Panc1 (cell line): ENCODE measurements at places on chromosomes 16 and 17. TPM values are rescaled to one million over a fixed set of nuclear protein-coding genes. Genes with fewer than 3 reads are reported as not detected.

- DNase-seq = no peak
Measured at GRCh38 chr16:23394141-23394831, 58.7 kb downstream of the COG7 start.

The AATK gene
- total RNA-seq = 3.7 TPM

DNA sequence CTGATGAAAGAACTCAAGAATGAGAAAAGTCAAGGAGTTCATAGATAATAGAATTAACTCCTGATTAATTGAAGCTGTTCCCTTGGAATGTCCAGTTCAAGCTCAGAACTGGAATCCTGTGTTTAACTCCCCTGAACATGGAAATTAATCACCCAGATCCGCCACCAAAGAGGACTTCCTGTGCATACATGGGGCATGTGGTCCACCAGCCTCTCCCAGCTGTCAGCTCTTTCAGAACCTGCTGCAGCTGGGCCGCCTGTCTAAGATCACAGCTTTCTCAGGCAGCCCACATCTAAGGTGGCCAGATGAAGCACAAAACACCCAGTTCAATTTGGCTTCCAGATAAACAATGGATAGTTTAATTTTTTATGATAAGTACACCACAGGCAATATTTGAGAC, 203.7 kb upstream of the COX10 start:
- no peak for DNase-seq

- no peak for DNase-seq
Measured at GRCh38 chr16:88484505-88485365, 31.7 kb downstream of the ZFPM1 start.

DNA sequence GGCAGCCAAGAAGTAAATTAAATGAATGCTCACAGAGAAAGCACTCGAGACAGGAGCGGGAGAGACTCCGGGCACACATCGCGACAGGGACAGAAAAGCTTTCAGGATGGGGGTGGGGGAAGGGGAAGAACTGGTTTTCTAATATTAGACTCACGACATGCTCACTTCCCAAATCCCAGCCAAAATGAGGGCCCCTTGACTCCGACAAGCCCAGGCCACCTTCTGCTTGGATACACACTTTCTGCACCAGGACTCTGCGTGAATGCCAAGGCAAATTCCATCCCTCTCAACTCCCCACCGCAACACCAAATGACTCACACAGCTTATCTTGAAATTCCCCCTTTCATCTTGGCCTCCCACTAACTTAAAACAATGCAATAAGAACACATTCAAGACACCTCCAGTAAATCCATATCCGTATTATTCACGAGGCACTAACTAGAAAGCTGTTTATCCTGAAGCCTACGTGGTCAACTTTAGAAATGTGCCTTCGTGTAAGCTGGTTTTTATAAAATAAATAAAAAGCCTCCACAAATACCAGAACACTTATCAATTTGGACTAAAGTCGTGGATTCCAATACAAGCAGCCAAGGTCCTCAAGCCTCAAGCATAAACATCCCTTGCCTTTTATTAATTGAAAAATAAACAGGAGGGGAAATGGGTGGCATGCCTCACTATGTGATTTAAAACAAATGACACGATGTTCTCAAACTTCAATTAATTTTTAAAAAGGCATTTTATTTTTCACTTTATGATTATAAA, 46.1 kb downstream of the NXN start:
- DNase-seq = peak; percentile 52

DNA sequence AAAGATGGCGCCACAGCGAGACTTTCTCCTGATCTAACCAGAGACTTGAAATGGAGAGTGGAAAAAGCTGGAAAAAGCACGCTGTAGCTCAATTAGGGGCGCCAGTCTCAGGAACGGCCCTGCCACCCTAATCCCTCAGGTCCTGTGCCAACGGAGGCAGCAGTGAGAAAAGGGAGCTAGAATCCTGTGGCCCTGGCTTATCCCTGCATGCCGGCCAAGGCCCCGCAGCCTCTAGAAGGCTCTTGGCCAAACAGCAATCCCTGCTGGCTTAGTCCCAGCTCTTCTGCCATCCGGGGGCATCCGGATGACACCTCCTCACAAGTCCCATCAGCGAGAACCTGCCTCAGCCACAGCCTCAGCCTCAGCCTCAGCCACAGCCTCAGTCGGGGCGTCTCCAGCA, 69.8 kb downstream of the MRM3 start:
- no peak for DNase-seq
